ENCODE measurements at places on chromosomes 2 and 18.

GRCh38 chr2:191496838-191497237 lies 181.1 kb upstream of the NABP1 start:
- DNase-seq = no peak

DNA sequence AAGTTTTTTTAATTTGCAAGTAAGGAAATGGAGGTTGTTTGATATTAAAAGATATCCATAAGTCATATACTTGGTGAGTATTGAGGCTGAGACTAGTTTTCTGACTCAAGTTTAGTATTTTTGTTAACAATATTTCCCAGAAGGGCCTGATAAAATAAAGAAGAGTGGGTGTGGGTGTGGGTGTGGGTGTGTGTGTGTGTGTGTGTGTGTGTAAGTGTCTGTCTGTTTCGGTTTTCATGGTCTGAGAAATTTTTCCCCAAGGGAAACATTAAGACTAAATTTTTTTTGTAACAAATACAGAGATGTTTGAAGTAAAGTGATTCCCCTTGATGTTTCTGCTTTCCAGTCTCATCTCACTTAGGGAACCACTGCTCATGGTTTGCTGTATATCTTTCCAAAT lies 36.5 kb downstream of the PPM1B start:
- DNase-seq = no peak

DNA sequence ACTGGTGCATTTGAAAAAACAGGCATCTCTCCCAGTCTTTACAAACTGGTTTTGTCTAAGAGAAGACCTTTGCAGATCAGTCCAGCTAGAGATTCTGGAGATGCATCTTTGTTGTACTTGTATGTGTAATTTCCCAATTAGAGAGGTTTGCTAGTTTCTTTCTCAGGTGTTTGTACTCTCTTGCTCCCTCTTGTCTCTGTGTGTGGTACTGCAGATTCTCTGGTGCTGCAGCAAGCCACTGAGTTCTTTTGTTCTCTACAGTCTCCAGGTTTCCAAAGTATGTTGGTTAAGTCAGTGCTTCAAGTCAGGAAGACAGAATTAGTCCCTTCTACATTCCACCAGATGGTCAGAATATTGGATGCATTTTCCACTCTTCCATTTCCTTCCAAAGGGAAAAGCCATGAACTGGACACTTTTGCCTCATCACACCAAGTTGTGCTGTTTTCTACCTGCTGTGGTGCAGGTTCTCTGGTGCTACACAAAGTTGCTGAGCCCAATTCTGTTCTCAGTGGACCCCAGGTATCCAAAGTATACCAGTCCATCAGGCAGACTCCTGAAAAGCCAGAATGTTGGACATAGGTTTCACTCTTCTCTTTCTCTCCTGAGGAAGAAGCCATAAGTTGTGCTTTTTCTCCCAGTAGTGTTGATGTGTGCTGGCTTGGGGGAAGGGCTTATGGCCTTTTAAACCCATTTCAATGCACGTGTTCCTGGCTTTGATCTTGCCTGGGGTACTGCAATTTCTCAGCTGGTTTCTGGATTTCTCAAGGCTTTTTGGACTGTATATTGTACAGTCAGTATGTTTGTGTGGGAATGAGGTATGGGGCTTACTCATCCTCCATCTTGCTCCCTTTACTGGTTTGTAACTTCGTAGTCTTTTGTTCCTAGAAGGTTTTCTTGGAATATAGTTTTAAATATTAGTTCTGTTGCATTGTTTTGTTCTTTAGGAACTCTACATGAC lies 29.8 kb downstream of the EPC2 start:
- DNase-seq = no peak

DNA sequence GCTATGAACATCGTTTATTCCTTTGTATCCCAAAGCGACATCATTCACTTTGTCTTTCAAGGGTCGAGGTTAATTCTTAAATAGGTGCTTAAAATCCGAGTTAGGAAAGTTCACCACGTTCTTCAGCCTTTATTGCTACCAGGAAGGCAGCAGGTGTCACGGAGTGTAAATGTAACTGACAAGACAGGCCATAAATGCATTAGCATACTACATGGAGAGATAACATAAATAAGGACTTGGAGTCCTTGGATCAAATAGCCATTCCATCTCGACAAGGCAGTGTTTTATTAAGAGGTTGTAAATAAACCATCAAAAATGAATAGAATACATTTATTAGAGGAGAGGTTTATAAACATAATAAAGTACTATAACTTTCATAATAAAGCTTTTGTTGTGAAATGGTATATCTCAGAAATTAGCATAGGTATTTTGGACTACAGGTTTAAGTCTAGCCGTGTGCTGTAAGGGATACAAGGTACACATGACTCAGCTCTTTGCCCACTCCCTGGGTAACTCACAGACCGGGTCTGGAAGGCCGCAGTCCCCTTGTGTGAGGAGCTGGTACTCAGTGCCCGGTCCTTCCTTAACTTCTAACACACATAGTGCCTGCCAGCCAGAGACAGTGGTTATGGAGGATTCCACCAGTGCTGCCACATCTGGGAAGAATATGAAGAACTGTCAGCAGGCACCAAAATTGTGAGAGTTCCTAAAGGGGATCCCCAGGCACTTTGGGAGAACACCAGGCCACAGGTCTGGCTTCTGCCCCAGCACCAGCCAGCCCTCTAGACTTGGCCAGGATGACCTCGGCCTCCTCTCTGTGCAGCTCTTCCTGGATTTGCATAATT lies 29.4 kb downstream of the CAPN13 start:
- DNase-seq = no peak

DNA sequence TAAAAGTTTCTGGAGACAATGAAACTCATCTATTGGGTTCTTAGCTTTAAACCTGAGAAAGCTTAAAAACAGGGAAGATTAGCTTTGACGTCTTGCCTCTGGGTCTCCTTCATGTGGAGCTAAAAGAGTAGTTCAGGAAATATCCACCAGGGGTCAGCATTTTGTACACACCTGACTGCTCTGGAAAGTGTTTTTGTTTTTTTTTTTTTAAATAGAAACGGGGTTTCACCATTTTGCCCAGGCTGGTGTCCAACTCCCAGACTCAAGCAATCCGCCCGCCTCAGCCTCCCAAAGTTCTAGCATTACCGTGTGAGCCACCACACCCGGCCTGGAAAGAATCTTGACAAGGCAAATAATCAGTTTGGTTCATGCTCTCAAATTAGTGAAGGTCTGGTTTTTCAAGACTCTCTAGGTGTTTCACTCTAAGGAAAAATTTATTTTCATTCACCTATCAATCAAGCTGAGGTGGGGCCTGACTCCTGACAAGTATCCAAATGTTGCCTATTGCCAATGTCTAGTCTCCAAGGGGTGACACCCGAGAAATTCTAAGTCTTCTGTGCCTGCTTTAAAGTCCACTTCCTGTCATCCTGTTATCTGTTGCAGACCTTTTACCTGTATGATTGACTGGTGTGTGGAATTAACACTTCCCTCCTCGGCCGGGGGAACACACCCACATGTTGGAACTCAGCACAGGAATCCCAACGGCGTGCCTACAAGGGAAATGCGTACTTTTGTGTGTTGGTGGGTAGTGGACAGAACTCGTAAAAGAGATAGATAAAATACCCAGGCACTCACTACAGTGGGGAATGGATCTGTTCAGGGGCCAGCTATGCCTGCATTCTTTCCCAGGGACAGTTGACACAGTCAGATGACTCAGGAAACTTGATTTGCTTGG lies 11.3 kb downstream of the IL1RN start:
- no peak for DNase-seq

- no peak for DNase-seq
Measured at GRCh38 chr18:27931535-27931934, 245.4 kb downstream of the CDH2 start.

GRCh38 chr2:109436610-109437225 lies 177.0 kb downstream of the SEPTIN10 start:
- DNase-seq = no peak

- no peak for DNase-seq
Measured at GRCh38 chr2:175877845-175878544, 124.1 kb downstream of the LNPK start.

- DNase-seq = no peak
Measured at GRCh38 chr2:120638450-120638849, 97.2 kb upstream of the GLI2 start.

DNA sequence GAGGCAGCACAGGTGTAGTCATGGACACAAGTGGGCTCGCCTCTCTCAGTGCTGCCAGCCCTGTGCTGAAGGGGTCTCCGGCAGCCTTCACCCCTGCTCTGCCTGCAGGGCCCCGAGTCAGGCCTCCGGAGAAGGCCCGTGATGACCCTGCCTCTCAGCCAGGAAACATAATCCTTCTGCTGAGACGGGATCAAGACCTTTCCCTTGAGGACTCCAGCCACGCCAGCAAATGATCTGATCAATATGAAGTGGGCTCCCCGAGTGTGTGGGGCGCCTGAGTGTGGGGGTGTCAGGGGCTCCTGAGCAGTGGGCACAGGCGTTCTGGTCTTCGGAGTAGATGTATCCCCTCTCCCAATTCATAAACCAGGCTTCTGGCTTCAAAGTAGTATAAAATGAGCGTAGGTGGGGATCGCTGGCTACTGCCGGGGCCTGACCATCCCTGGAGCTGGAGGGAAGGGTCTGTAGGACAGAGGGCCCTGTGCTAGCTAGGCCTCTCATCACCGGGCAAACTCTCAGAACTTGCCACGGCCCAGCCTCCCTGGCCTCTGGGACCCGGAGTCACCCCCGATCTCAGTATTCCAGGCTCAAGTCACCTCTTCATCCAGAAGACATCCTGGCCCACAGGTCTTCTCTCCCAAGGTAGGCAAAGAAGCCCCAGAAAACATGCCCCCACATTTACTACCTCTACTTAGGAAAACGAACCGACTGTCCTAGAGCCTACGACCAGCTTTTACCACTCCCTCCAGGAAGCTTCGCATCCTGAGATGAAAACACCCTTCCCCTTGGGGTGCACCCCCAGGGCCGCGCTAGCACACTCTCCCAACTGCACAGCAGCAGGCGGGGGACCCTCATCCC lies 33.6 kb downstream of the CRACDL start:
- no peak for DNase-seq

DNA sequence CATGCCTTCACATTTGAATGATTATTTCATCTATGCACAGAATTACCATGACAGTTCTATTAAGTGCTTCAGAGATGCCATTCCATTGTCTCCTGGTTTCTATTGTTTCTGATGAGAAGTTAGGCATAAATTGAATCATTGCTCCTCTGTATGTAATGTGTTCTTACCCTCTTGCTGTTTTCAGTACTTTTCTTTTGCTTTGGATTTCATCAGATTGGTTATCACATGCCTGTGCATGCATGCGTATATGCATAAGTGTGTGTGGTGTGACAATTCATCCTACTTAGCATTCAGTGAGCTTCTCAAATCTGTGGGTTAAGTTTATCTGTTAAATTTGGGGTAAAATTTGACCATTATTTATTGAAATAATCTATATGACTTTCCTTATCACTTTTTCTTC lies 263.3 kb upstream of the RND3 start:
- no peak for DNase-seq

DNA sequence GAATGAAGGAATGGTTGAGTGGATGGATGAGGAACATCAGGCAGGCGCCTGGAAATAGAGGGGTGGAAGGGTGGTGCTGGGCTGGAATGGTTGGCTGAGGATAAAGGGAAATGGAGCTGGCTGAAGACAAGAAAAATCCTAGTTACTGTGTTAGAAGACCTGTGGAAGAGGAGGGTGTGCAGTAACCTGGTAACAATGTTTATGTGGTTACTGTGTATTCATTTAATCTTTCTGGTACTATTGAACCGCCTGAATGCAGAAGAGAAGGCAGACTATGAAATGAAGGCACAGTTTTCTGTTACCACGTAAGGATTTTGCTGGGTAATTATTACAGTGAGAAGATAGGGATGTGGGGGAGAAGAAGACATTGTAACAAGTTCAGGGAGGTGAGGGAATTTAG lies 110.3 kb upstream of the MGAT5 start:
- DNase-seq = no peak

- peak; percentile 71 for DNase-seq
Measured at GRCh38 chr18:56124186-56124585, 514.2 kb downstream of the TXNL1 start.

DNA sequence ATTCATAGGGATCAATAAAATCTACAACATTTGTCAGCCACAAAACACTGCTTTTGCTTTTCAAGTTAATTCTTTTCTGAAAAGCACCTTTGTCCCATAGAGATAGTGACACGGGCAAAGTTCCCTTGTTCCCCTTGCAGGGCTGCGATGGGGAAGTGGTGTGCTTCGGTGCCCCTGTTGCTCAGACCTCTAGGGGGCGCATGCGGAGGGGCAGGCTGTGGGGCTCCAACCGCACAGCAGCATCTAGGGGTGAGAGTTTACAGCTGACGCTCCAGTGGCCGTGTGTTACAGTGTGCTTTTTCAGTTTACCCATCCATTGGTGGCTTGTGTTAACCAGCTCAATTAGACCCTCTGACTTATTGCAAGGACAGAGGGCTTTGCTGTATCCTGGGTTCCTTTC lies 1432.2 kb upstream of the ACVR2A start:
- DNase-seq = no peak

GRCh38 chr2:108921096-108922030 lies 67.7 kb downstream of the EDAR start:
- no peak for DNase-seq

DNA sequence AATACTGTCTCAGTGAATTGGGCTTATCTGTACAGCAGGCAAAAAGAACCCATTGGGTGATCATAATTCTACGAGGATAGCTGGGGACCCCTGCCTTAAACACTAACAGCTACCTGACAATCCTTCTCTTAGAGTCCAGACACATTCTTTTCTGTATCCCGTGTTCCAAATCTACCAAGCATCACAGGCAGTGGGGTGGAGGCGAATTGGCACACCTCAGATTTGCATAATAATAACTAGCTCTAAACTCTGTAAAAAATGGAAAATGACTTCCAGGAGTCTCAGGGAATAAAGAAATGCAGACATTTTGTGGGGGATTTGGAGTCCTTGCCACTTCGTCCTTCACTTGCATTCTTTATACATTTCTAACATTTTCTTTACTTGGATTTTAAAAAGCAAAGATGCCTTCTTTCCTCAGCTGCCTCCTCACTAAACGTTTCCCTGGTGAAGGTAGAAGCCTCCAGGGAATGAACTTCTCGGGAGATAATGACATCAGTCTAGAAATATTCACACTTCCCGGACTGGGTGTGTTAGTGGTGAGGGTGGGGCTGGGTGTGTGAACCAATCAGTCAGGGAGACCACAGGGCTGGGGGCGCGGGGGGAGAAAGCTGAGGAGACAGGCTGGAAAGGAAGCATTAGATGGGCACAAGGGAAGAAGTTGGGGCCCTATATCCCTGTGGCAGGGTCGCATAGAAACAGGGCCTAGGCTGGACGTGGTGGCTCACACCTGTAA lies 59.1 kb upstream of the BOD1L2 start:
- DNase-seq = no peak

DNA sequence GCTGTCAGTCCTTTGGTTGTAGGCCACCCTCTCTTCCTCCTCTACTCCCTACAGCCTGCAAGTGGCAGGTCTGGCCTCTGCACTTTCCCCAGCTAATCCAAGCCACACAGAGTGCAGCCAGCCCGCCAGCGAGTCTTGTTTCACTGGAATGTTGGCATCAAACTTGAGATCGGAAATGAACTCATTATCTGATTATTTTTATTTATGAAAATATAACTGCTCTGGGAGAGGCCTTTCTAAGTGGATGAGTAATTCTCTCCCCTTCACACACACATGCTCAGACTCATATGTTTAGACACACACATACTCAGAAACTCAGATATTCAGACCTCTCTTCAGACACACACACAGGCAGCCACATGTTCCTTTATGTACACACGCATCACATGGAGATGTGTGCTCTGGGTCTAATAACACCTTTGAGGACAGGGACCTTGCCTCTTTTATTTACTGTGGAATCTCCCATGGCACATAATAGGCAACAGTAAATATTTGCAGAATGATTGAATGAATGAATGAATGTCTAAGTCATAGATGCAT lies 151.3 kb downstream of the ZFP36L2 start:
- peak; percentile 94 for DNase-seq

GRCh38 chr2:42390401-42390969 lies 29.5 kb upstream of the COX7A2L start:
- no peak for DNase-seq

GRCh38 chr2:10369269-10370255 lies 66.9 kb downstream of the HPCAL1 start:
- no peak for DNase-seq

Data from AG04449 (cell line).